Panc1 (cell line): ENCODE measurements at places on chromosomes 5 and 9. TPM values are rescaled to one million over a fixed set of nuclear protein-coding genes. Genes with fewer than 3 reads are reported as not detected.

DNA sequence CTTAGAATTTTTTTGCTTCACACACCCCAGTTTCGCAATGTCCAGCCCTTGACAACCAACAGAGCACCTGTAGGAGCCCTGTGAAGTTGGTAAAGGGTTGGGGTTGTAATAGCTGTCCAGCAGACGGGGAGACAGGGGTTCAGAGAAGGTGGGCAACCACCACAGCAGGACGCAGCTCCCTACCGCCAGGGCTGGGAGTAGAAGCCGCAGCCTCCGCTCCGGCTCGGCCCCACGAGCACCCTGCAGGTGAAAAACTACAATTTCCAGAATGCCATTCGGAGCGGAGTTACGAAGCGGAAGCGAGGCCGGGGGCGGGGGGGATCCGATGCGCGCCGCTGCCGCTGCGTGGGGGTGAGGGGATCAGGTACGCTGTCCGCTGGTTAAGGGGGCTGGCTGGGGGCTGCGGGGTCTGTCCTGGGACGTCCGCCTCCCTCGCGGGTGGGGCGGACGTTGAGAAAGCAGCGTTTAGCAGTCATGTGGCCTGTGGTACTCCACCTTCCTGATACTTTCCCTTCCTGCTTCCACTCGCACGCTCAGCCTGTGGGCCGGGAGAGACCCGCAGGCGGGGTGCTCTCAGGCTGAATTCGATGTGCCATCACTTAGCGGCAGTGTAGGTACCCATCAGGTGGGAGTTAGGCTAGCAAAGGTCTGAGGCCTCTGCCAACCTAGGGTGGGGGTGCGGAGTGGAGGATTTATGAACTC is at the start of gene TRMT10B:
Gene TRMT10B, plus strand, starts transcription at position 317 of the 702 bp plus-strand sequence. CDS start 8,127 bp downstream, outside the sequence.
- H3K27ac ChIP-seq: peak within 1 kb of the TSS; percentile 98
- peaks cover 8% of the 10 kb centered on the region for H3K4me1 ChIP-seq
- H3K27me3 ChIP-seq: no peaks in the 10 kb centered on the region
- no peaks in the 10 kb centered on the region for H3K36me3 ChIP-seq

Gene ARAP3
- 2.5 TPM for total RNA-seq

- H3K36me3 ChIP-seq: no peaks in the 10 kb centered on the region
- H3K27ac ChIP-seq: no peak overlapping the region
- H3K4me1 ChIP-seq: no peaks in the 10 kb centered on the region; the same call in 1 of the 2 replicates
- DNase-seq: no peak
- H3K27me3 ChIP-seq: no peaks in the 10 kb centered on the region
Observed at GRCh38 chr9:72255569-72255968, 106.3 kb downstream of the GDA start.

- no peaks in the 10 kb centered on the region for H3K36me3 ChIP-seq
- H3K27me3 ChIP-seq: no peaks in the 10 kb centered on the region
- no peak overlapping the region for H3K4me3 ChIP-seq
- no peaks in the 10 kb centered on the region for H3K4me1 ChIP-seq
- no peak overlapping the region for H3K27ac ChIP-seq
Observed at GRCh38 chr5:58666141-58666540, 83.3 kb downstream of the RAB3C start.

GRCh38 chr9:95167998-95168397 is 149.5 kb downstream of the FANCC start:
- DNase-seq: peak; percentile 65
- H3K27me3 ChIP-seq: no peaks in the 10 kb centered on the region
- no peaks in the 10 kb centered on the region for H3K4me1 ChIP-seq
- no peak overlapping the region for H3K27ac ChIP-seq

DNA sequence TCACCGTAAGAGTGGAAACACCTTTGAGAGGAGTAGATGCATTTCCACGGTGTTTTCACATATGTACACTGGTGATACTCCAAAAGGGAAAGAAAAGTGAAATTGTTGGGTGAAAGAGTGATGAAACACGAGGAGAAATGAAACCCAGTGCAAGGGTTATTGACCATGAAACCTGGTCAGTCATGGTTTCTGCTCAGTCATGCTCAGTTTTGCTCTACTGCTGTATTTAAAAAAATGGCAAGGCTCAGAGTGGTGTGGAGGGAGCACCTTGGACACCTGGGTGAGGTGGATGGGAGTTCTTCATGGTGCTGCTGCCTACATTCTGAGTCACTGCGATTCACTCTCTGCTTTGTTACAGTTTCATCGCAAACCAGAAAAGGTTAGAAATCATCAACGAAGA is 32.3 kb downstream of the NTRK2 start:
- H3K27me3 ChIP-seq: no peaks in the 10 kb centered on the region
- no peak overlapping the region for H3K4me3 ChIP-seq
- DNase-seq: no peak
- H3K36me3 ChIP-seq: no peaks in the 10 kb centered on the region
- no peaks in the 10 kb centered on the region for H3K4me1 ChIP-seq
- H3K27ac ChIP-seq: no peak overlapping the region

Gene TBC1D2
- 2.4 TPM for total RNA-seq

DNA sequence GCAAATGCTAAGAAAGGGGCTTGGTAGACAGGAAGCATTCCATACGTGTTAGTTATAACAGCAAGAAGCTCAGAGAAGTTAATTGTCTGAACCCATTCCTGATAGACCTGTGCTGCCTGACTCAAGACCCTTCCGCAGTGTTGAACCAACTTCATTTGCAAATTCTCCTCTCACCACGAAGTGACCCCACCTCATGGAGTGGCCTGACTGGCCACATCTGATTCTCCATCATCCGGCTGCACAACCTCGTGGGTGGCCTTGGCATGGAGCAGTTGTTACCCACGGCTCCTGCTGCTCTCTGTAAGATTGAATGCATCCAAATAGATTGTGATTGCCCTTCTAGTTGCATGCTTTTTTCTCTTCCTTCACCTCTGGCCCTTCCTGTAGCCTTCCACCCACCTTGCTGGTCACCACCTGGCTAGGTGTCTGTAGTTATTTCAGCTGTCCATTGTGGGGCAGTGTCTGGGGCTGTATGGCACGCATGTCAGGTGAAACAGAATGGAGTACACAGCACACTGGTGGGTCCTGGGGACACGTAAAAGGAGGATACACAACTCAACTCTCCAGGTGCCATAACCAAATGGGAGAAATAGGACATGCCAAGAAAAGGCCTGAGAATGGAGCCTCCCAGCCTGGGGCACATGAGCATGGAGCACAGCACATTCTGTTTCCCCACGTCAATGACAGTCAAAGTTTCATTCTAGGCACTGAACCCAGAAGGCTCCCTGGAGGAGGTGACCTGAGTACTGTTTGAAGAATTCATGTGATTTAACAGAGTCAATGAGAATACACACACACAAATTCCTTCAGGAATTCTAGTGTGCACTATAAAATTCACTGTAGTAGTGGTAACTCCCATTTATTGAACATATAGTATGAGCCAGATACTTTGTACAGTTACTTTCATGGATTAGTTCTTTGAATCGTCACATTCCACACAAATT is 70.5 kb upstream of the PTCH1 start:
- H3K4me3 ChIP-seq: no peak overlapping the region
- H3K36me3 ChIP-seq: no peaks in the 10 kb centered on the region
- no peaks in the 10 kb centered on the region; the same call in 1 of the 2 replicates for H3K27me3 ChIP-seq
- H3K4me1 ChIP-seq: no peaks in the 10 kb centered on the region
